ENCODE measurements at places on chromosomes 12 and 14. TPM values are rescaled to one million over a fixed set of nuclear protein-coding genes. Genes with fewer than 3 reads are reported as not detected.

Gene FGF6
- total RNA-seq: not detected

Gene INHBC
- total RNA-seq: not detected

Gene NEDD1
- 26.8 TPM for total RNA-seq

Gene CLEC2B
- total RNA-seq: 16.4 TPM

Gene KLRD1
- 0.13 TPM for total RNA-seq

Gene SLCO1B3
- total RNA-seq: not detected

Gene AMDHD1
- total RNA-seq: not detected

Gene EFS
- total RNA-seq: not detected

Gene PRB2
- not detected for total RNA-seq

Gene AMN
- total RNA-seq: not detected

Gene CLBA1
- total RNA-seq: 5.3 TPM

Gene RTL1
- not detected for total RNA-seq

Gene CFAP73
- not detected for total RNA-seq

Gene GPRC5D
- total RNA-seq: not detected

Gene KRT75
- total RNA-seq: not detected

Gene FOXG1
- not detected for total RNA-seq

Gene CCER1
- total RNA-seq: not detected

Gene IFNG
- not detected for total RNA-seq

Gene LBHD2
- total RNA-seq: not detected

Gene TCL1B
- not detected for total RNA-seq

Gene TAS2R13
- total RNA-seq: 0.97 TPM

Gene GMPR2
- total RNA-seq: 58.1 TPM

Gene PMCH
- total RNA-seq: 1.8 TPM

Gene TGFB3
- 5.4 TPM for total RNA-seq

Gene SLC8B1
- total RNA-seq: 29.9 TPM

Gene UNG
- 45.4 TPM for total RNA-seq
